ENCODE measurements at places on chromosomes 6 and 20.

DNA sequence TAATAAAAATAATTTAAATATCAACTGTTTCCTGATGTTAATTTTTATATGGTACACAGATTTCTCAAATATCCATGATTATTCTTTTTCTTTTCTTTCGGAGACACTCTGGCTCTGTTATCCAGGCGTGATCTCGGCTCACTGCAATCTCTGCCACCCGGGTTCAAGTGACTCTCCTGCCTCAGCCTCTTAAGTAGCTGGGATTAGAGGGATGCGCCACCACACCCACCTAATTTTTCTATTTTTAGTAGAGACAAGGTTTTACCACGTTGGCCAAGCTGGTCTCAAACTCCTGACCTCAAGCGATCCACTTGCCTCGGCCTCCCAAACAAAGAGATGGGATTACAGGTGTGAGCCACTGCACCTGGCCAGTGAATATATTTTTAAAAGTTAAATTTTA lies 20.5 kb downstream of the ROMO1 start:
- DNase-seq, result no peak

GRCh38 chr20:62219101-62219991 lies 732 bp downstream of the HRH3 start:
- DNase-seq, result no peak

- DNase-seq, result peak; percentile 95
Measured at GRCh38 chr20:35307666-35308653, 15.7 kb upstream of the FAM83C start.

DNA sequence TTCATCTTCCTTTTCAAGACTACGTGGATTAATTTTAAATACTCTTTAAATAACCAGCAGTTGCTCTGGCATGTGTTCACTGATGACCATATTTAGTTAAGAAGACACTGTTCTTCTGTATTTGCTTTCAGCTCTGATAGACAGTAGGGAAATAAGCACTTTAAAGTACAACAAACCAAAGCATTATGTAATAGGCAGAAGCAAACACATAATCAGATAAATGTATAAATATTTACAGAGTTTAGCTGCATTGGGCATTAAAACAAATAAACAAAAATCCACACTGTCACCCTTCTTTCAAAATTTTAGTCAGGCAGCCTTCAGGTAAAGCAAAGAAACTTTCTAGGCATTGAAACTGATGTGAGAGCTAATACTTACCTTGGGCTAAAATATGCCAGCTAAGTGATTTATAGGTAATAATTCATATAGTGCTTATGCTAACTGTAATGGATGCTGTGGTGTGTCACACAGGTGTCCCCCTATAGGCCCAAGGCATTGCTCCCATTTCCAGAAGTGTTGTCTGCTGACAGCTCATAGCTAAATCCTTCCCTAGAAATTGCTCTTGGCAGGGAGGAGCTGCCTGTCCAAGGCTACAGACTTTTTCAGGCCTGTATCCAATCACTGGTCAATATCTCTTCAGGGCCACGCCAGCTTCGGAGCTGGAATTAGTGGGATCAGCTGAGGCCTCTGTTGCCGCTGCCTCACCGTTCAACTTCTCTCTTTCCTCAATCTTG lies 111.5 kb upstream of the CITED2 start:
- DNase-seq, result no peak

DNA sequence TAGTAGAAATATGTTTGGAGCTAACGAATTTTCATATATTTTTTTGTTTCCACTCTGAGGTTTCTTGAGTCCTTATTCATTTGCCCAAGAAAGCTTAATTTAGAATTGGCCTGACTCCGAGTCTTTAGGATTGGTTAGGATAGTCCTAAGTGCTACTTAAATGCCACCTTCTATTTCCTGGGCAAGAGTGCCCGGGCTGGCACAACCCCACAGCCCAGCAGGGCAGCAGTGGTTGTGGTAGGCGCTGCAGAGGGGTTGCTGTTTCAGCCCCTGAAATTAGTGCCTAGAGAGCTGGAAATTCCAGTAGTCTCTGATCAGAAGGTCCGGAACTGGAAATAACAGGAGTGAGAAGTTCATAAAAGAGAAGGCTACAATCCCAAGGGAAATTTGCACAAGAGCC lies 139.4 kb upstream of the TENT5A start:
- DNase-seq, result no peak

- no peak for DNase-seq
Measured at GRCh38 chr20:33685328-33686099, 671 bp downstream of the E2F1 start.

GRCh38 chr6:36373368-36374019 lies 14.0 kb downstream of the ETV7 start:
- DNase-seq, result no peak

DNA sequence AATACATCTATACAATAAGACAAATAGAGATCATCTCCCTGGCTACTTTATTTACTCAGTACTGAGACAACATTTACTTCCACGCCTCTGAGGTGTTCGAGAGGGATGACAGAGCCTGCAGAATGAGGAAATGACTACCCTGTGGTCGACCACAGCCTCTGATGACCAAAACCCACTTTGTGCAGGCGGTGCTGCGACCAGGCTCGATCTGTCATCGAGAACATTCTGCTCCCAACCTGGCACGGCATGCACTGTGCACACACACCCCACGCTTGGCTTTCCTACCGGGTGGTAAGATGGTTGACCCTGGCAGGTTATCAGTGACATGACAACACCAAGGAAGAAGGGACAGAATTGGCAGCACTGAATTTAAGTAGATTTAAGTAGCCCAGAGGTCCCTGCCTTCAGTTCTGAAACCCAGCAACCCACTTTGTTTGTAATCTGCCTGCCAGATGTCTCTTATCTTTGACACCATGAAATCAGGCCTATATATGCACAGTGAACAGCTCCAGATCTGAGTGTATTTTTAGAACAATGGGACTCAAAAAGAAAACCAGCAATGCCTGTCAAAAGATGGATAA lies 42.6 kb downstream of the TTI1 start:
- no peak for DNase-seq

- no peak for DNase-seq
Measured at GRCh38 chr6:149252622-149253021, 64.9 kb upstream of the TAB2 start.

GRCh38 chr6:109695468-109695867 lies 4.4 kb downstream of the FIG4 start:
- DNase-seq, result no peak

- no peak for DNase-seq
Measured at GRCh38 chr20:1627200-1627550, 7.4 kb upstream of the SIRPB1 start.

GRCh38 chr6:85975957-85976356 lies 333.3 kb upstream of the SYNCRIP start:
- DNase-seq, result no peak

- no peak for DNase-seq
Measured at GRCh38 chr20:48603116-48603818, 224.5 kb downstream of the PREX1 start.

DNA sequence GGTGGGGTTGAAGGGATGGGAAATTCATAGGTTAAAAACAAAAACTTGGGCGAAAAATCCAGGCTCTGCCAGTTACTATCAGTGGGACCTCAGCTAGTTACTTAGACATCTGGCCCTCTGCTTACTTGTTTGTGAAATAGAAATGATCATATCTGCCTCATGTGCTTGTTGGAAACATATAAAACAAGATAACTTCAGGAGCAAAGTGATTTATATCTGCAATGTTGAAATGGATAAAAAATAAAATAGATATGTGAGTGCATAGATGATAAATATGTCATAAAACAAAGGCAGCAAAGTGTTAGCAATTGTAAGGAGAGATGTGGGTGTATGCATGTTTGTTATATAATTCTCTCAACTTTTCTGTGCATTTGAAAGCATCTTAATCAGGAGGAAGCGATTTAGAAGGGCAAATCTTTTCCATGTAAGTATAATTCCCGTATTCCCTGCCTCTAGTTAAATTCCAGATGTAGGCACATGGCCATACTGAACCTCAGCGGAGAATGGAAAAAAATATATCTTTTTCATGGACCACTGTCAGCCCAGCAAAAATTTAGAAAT lies 579.0 kb upstream of the FLRT3 start:
- DNase-seq, result no peak

GRCh38 chr6:136921381-136921935 lies 643 bp upstream of the SLC35D3 start:
- DNase-seq, result no peak
